D341Med (cell line): ENCODE measurements at places on chromosomes 7 and 10.

DNA sequence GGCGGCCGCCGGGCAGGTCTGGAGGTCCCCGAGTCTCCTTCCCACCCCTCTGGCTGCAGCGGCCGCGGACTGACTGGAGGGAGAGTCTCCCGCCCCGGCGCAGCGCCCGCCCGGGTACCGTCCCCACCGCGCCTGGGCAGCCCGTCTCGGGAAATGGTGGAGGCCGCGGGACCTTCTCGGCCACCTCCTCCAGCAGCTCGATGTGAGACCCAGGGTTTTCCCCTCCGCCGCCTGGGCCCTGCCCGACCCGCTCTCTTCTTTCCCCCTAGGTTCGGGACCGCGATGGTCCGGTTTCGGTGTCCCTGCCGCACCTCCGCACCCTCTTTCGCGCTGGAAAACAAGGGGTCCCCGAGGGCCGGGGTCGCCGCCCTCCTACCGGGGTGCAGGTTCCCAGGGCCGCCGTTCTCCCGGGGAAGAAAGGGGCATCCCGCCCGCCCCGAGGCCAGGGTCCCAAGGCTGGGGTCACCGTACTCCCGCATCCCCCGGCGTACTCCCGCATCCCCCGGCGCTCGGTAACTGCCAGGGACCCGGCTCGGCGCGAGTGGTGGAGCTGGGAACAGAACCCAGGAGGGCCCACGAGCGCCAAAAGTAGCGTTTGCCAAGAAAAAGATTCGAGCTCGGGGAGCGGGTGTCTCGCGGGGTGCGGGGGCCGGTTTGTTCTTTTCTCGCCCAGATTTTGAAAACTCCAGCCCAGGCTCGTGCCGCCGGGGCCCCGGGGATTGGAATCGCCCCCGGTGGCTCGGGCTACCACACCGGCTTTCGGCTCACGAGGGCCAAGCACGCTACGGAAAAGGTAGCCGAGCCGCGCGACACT, 3.4 kb downstream of the TNRC18 start:
- peak; percentile 45 for DNase-seq

GRCh38 chr10:14009371-14010100, 321.2 kb downstream of the FRMD4A start:
- DNase-seq: no peak

DNA sequence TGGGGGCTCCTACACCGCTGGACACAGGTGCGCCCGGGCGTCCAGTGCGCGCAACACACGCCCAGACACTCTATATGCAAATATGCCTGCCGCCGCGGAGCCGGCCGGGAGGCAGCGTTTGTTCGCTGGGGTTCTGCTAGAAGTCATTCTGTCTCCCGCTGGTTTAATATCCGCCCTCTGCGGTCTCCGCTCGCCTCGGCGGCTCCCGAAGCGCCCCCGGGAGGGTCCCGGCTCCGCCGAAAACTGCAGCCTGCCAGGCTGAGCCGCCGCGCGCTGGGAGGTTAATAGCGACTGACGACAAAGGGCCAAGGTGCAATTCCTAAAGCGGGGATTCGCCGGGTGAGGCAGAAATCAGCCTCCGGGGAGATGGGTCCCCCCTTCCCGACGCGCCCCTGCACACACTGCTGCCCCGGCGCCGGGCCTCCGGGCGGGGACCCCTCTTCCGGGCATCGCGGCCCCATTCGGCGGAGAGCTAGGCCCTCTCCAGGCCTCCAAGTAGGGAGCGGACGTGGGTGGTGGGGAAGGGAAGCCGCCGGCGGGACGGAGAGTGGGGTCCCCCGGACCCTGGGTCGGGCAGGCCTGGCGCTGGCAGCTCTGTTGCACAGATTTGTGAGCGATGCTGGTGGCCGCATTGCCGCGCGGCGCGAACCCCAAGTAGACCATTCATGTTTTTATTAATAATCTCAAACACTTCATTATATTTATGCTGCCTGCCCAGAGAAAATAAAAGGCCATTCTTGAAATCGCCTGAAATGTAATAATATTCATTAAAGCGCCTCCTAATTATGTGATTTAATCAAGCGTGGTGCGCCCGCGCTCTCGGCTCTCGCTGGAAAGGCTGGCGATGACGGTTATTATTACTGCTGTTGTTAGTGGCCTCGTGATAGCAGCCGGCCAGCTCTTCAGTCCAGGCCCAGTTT, 9.1 kb downstream of the EN2 start:
- peak; percentile 76 for DNase-seq

DNA sequence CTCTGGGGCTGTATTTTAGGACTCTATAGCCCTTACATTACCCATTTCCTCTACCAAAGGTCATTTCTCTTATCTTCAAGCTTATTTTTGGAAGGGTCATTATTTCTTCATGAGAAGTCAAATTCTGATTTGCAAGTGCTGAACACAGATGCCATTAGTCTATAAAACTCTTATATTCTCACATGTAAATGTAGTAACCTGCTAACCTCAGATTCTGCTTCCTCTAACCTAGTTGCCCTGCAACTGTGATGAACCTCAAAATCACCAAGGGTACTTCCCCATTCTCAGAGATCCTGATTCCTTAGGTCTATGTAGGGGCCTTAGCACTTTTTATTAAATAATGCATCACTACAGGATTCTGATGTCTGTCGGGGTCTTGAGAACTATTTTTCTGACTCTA, 6.3 kb downstream of the FAS start:
- no peak for DNase-seq

DNA sequence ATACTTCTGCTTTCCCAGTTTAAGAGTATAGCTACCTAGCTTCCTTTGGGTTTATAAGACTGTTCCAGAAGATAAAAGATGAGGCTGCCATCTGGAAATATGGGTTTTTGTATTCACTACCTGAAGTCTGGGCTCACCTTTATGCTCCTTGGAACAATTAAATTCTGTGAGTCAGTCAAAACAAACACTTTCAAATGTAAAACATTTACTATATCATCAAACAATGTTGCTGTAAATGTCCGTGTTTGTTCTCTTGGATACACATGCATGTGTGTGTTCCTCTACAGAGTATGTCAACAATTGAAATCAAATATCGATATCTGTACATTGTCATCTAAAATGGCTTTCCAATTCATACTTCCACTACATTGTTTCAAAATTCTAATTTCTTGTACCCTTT, 525.6 kb downstream of the MDFIC start:
- no peak for DNase-seq

GRCh38 chr10:69901628-69902505, 100.2 kb downstream of the COL13A1 start:
- peak; percentile 53 for DNase-seq

DNA sequence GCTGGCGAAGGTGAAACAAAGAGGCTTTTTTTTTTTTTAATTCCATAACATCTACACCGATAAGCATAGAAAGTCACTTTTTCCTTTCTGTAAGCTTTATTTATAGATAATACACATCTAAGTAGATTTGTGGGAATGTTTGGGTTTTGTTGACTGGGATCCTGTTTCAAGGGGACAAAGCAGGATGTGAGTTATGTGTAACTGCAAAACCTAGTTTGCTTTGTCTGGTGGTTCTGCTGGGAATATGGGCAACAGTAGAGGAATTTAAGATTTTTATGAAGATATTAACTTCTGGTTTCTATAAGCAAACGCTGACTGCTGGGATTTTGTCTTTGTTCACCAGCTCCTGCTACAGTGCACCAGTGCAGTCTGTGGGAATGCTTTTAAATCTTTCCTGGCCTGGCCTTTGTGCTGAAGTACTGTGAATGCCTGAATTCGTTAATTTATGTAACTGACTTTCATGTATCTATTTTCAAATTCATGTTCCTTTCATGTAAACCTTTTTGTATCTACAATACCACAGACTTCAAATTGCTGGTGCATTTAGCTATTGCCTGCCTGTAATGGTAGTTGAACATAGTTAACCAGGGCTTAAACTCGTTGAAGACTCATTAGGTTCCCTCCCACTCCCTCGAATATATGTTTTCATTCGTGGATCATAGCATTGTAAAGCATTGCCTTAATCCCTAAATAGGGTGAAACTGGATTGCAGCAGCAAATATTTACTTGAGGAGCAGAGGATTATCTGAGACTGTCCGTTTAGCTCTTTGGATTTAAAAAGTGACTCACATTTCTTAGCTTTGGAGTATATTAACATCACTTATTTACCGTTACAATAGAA, 1.5 kb downstream of the KLHL7 start:
- DNase-seq: no peak

DNA sequence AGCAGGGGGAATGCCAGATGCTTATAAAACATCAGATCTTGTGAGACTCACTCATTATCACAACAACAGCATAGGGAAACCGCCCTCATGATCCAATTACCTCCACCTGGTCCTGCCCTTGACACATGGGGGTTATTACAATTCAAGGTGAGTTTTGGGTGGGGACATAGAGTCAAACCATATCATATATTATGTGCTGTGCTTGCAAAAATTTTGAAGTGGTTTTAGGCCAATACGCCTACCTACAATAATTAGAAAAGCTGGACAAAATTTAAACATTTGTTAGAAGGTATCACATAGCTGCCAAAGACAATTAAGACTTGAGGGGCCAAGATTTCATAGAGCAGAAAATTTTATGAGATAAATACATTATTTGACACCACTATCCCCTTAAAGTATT, 29.5 kb downstream of the NPSR1 start:
- DNase-seq: no peak

DNA sequence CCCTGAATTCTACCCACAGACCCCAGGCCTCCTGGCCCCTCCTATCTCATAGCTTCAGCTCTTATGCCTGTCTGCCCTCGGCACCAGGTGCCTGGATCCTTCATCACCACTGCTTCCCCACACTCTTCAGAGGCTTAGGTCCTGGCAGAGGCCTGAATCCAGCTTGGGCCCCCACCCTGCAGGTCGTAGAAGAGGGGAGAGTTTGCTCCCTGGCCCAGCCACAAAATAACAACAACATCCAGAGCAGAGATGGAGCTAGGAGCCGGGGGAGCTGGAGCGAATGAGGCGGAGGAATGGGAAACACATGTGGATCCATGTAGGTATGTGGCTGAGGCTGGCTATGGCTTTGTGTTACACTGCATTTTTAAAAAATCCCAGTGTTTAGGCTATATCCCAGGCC, 7.8 kb upstream of the OPN4 start:
- no peak for DNase-seq
